ENCODE measurements at places on chromosomes 1 and 21.
A peak's percentile ranks its signal among the peaks of the same experiment; 100 is the strongest.

- DNase-seq: no peak
Measured at GRCh38 chr1:11600836-11601235, 53.4 kb downstream of the FBXO2 start.

GRCh38 chr21:36120304-36120888 lies 14.5 kb upstream of the CBR3 start:
- no peak for DNase-seq

DNA sequence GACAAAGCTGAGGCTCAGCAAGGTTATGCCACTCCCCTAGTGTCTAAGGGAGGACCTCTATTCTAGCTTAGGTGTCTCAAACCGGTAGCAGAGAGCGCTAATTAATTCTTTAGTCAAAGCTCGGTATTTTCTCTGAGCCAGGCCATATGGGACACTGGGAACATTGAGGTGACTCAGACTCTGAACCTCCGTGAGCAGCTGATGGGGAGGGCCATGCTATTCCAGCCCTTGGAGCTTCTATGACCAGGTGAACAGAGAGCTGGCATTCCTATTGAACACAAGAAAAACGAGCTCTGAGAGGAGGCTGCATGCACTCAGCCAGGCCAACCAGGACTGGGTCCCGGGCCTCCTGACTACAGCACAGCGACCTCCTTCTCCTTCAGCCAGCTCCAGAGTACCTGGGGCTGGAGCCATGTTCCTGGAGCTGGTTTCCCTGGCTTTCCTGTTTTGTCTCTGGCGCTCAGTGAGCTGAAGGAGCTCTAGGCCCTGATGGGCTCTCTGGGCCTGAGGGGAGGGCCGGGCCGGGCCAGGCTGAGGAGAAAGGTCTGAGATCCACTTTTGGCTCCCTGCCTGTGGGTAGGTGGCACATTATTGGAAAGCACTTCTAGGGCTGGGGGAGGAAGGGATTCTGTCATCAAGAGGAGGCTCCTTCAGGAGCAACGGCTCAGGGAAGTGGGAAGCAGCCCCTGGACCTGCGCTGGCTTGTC lies 37.0 kb downstream of the SLC9A1 start:
- DNase-seq: no peak

GRCh38 chr21:21283810-21284209 lies 285.6 kb downstream of the NCAM2 start:
- no peak for DNase-seq

DNA sequence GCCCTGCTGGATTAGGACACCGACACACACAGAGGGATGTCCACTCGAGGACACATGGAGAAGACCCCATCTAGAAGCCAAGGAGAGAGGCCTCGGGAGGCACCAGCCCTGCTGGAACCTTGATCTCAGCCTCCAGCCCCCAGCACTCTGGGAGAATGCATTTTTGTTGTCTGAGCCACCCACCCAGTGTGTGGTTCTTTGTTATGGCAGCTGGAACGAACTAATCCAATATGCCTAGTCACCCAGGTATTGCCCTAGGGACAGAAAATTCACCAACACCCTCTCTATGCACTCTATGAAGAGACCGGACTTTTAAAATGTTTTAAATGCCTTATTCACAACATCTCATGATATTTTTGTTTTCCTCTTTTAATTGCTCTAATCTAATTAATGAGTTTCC lies 117.4 kb downstream of the CRYAA start:
- no peak for DNase-seq

- no peak for DNase-seq
Measured at GRCh38 chr1:231326248-231326647, 11.4 kb downstream of the EXOC8 start.

DNA sequence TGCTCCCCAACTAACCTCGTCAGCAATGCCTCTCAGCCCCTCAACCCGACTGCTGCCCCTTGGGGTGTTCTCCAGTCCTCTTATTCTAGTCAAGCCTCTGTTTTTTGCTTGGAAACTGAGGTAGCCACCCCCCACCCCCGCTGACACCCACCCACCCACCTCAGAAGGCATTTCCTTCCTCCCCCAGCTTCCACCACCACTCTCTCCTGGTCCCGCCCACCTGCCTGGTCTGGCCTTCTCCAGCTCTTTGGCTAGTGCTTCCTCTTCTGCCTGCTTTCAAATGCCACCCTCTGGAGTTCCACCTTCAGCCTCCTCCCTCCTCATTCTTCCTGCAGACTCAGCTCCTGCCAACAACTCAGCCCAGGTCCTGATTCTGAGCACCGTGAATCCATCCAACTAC lies 35.3 kb downstream of the OLFML2B start:
- DNase-seq: no peak

- DNase-seq: no peak
Measured at GRCh38 chr1:90614872-90615271, 102.2 kb downstream of the BARHL2 start.

DNA sequence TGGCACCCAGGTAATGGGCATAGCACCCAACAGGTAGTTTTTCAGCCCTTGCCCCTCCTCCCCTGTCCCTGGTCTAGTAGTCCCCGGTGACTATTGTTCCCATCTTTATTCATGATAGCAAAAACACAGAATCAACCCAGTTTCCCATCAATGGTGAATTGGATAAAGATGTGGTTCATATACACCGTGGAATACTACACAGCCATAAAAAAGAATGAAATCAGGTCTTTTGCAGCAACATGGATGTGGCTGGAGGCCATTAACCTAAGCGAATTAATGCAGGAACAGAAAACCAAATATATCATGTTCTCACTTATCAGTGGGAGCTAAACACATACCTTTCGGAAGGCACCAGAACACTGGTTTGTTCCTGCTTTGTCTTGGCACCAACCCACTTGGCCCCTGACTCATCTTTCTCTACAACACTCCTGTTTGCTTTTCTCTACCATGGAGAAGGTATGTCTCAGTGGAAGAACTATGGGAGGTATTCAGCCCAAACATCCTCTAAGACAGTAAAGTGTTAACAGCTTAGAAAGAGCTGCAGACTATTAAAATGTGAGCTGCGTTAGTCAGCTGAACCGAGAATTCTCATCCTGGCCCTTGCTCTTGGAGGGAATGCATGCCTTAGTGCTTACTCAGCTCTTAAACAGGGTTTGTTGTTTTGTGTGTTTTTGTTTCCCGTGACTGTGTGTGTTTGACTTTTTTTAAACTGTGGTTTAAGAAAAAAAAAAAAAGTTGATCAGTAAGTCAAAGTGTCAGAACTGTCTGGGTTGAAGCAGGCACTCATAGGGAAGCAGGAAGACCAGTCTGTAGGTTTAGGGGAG lies 203.0 kb downstream of the TOMM20 start:
- no peak for DNase-seq

- no peak for DNase-seq
Measured at GRCh38 chr1:10597492-10598388, 123.0 kb downstream of the PEX14 start.

GRCh38 chr1:166952002-166952746 lies 23.2 kb downstream of the ILDR2 start:
- DNase-seq: peak; percentile 40

DNA sequence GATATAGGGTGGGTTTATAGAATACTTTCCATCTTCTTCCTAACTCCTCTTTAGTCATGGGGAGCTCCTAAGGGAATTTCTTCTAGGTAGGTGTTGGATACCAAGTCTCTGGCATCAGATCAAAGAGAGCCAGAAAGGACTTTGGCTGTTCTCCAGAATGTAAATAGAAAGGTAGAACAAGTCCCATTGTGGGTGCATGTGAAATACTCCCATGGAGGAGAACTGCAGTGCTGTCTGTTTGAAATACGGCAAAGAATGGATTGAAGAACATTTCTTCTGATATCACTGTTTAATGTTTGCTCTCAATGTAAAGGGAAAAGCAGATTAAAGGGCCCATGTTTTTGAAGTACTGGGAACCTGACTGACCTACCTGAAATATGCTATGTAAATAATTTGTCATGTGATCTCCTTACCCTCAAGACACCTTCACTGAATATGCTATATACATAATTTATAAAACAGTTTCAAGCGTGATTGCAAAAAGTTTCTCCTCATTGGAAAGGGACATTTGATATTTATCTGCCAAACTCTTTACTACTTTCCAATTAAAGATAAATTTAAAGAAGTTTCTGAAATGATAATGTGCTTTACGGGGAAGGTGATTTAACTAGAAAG lies 65.9 kb downstream of the LAMC1 start:
- DNase-seq: no peak

DNA sequence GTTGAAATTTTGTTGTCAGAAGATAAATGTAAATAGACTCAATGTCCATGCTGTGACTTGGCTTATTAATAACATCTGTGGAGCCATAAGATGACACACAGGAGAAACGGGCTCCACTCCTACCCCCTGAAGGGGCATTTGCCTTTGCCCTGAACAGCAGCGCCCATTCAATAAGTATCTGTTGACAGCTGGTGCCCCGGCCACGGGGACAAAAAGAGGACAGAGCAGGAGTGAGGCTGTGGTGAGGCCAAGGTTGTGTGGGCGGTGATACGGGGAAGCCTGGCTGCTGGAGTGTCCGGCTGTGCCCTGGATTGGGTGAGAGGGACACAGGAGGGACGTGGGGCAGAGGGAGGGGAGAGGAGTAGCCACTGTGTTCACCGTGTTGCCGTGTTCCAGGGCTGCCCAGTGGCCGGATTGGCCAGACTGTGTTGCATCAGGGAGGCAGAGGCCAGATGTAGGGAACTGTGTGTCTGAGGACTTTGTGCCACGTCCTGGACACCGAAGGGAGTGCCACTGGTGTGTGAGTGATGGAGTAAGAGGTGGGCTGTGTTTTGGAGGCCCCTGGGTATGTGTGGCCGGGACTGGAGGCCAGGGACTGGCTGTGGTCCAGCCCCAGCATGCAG lies 15.1 kb downstream of the PRMT2 start:
- no peak for DNase-seq
